ENCODE measurements at places on chromosomes 1 and 21.

DNA sequence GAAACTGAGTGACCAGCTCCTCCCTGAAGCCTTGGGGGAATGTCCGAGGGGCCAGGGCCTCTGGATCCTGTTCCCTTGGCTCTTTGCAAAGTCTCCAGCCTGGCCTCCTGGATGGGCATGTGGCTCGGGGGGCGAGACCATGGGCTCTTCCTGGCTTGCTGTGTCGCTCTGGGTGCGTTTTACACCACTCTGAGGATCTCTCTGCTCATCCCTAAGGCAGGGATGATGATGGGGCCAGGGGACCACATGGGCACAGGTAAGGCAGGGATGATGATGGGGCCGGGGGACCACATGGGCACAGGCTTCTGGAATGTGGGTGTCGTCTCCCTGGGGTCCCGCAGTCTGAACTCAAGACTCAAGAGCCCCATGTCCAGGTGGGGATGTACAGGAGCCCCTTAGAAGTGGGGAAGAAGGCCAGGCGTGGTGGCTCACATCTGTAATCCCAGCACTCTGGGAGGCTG lies 17.7 kb downstream of the TP73 start:
- DNase-seq = no peak

DNA sequence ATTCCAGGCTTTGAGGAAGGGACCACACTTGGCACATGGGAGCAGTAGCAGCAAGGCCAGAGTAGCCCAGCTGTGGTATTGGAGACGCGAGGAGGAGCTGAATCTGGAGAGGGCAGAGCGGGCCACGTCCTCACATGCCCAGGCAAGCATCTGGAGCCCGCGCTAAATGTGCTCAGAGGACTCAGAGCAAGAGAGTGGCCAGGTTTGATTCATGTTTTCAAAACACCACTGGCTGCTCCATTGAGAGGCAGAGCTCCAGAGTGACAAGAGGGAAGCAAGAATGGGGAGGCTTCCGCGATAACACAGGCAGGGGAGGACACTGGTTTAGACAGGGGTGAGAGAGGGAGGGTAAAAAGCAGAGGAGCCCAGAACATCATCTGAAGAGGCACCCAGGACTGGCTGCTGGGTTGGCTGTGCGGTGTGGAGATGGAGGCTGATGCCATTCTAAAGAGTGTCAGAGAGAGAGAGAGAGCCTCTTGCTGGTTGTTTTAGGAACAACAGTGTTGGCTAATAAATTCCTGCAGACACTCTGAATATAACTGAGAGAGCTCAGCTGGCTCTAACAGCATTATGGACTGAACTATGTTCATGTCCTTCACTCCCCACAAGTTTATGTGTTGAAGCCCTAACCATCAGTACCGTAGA lies 32.3 kb downstream of the RCAN1 start:
- peak; percentile 73 for DNase-seq

GRCh38 chr1:160103658-160104408 lies 5.4 kb upstream of the IGSF8 start:
- no peak for DNase-seq

DNA sequence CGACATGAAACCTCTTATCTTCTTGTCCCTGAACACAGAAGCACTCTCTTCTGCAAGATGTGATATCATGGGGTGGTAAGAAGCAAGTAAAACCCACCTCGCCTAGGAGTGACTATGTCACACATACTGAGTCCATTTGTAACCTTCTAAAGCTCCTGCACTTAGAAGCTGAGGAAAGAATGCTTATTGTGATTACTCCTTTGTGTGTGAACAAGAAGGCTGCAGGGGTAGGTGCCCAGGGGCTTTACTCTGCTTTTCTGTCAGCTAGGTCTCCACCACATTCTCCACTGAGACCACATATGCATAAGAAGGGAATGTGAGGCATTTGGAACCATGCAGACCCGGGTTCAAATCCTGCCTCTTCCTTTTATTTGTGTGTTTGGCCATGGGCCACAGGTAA lies 144.3 kb downstream of the DMRTA2 start:
- no peak for DNase-seq

GRCh38 chr1:37726751-37727585 lies 34.7 kb downstream of the CDCA8 start:
- no peak for DNase-seq

- no peak for DNase-seq
Measured at GRCh38 chr1:234667600-234668576, 57.9 kb upstream of the IRF2BP2 start.

DNA sequence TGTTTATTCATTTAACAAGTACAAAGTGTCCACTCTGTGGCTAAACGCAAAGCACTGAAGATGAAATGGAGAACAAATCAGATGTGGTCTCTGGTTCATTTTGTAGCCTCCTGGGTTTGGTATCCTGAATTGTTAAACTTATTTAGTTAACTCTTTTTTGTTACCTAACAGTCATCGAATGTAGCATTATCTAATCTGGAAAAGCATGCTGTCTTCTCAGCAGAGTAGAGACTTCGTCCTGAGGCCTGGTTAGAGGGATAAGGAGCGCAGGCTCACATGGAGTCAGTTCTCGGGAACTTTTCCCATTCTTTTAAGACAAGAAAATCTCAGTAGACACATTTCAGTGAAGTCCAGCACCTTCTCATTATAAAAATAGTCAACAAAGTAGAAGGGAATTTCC lies 33.1 kb upstream of the SH3D21 start:
- no peak for DNase-seq

DNA sequence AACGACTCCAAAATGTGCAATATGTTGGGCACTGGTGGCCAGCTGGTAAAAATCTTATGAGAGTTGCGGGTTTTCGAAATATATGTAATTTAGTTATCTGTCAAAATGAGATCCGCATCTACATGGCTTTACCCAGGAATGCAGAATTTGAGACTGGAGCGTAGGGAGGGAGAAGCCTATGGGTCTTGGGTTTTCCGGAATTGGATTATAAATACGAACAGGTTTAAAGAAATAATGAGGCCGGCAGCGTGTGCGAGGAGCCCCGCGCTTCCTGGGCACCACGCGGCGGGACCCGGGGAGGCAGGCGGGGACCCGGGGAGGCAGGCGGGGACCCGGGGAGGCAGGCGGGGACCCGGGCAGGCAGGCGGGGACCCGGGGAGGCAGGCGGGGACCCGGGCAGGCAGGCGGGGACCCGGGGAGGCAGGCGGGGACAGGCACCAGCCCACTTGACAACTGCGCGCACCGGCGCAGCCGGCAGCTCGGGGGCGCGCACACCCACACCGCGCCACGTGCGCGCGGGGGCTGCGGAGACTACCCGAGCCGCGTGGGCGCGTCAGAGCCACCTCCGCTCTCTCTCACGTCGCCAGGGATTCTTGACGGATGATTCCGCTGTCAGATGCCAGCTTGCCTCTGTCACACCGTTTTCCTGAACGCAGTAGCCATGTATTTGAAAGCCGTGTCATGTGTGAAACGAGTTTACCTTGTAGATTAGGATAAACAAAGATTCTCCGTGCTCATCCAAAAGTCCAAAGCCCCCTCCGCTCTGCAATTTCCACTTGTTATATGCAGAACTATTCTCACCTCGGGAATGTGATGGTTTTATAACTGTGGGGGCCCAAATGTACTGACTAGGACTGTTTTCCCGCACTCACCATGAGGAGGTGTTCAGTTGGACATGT lies 54.3 kb upstream of the HNRNPU start:
- DNase-seq = peak; percentile 73

DNA sequence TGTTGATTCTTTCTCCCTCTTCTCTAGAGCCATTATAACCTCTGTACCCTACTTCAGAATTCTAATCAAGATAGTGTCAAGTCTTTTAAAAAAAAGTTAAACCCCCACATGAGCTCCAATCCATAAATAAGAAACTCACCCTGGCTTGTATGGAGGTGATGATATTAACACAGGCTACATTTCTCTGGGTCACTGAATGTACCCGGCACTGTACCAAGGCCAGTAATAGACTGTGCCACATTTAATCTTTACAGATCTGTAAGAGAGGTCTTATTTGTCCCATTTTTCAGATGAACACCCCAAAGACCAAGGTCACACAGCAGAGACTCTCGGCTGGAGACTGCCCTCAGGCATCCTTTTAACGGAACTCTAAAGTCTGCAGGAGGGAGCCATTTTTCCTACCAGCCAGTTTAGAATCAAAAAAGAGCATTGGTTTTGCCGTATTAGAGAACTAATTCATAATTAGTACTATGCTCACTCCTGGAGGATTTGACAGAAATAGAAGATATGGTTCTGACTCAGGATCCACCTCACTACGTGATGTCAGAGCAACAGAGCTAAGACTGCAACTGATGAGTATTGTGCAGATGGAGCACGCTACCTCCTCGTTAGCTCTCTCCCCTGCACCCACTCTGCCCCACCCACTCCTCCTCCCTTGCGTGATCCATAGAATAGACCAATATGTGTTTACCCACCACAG lies 217.2 kb upstream of the HOOK1 start:
- no peak for DNase-seq

- no peak for DNase-seq
Measured at GRCh38 chr1:8154621-8155052, 128.5 kb upstream of the ERRFI1 start.

GRCh38 chr1:98870959-98871903 lies 133.4 kb downstream of the PLPPR5 start:
- peak; percentile 37 for DNase-seq

- DNase-seq = no peak
Measured at GRCh38 chr1:46197560-46197963, 672 bp downstream of the POMGNT1 start.

DNA sequence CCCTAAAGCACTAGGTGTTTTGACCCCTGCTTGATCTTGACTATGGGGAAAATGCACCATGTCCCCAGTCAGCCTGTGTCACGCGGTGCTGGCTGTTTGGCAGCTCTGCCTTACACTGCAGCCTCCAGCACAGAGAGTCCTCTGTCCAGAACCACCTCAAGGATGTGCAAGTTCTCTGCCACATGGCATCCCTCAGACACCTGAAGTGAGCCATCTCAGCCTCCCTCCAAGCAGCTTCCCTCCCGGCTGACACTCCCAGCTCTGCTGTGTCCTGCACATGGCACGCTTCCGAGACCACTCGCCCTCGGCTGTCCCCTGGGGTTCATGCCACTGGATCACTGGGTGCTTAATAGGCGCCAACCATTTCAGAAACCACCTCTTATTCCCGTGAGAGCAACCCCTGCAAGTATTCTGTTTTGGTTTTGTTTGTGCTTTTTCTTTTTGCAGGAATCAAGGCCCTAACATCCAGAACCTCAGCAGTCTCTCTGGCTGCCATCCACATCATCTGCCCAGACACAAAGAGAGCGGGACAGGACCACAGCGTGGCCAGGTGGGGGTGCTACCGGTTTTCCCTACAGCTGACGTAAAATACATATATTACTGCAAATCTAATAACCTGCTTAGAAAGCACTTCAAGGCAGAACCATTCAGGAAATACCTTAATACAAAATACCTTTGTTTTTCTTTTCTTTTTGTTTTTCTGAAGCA lies 45.7 kb downstream of the CAPZB start:
- DNase-seq = no peak

DNA sequence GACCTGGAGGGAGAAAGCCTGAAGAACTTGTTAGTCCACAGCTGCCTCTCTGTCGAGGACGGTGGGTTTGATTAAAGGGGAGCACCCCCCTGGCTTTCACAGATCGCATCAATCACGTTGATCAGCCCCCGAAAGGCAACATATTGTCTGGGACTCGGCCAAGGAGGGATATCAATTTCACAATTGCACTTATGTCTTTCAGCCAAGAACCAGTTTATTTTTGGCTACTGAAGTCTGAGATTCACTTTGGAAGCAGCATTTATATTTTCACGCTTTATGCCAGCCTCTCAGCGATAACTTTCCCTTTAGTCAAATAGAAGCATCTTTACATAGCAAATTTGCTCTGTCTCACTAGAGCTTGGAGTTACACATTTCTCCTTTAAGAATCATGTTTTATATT lies 253.2 kb upstream of the RRP15 start:
- DNase-seq = no peak

- peak; percentile 31 for DNase-seq
Measured at GRCh38 chr1:201626629-201627275, 87.8 kb downstream of the NAV1 start.

GRCh38 chr1:52002038-52002917 lies 11.8 kb upstream of the RAB3B start:
- peak; percentile 92 for DNase-seq

GRCh38 chr1:26148887-26149286 lies 10.0 kb upstream of the FAM110D start:
- no peak for DNase-seq

DNA sequence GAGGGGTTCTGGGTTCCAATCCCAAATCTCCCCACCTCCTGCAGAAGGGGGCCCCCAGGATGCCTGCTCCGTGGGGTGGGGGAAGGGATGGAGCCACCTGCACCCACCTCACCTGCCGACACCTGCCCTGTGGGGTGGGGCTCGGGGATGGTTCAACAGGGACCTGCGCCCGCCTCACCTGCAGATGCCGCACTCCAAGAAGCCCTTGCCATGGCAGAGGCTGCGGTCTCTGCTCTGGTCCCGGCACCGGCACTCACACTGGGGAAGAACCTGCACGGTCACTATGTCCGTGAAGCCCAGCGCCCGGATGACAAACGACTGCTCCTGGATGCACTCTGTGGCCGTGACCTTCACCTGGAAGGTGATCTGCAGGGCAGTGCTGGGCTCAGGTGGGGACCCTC lies 18.1 kb upstream of the PTTG1IP start:
- no peak for DNase-seq
